ENCODE measurements at places on chromosomes 2 and 18. TPM values are rescaled to one million over a fixed set of nuclear protein-coding genes. Genes with fewer than 3 reads are reported as not detected.

QPCT gene
- 12.2 TPM for total RNA-seq

SMAD2 gene
- 95.1 TPM for total RNA-seq

PTGR3 gene
- total RNA-seq, result 43.1 TPM

DTNA gene
- total RNA-seq, result 280 TPM

MAP3K19 gene
- 0.89 TPM for total RNA-seq

DOK1 gene
- 5.5 TPM for total RNA-seq

CFAP65 gene
- 1.00 TPM for total RNA-seq

PLGLB2 gene
- 11.4 TPM for total RNA-seq

STARD6 gene
- total RNA-seq, result not detected

HOXD4 gene
- not detected for total RNA-seq

FRZB gene
- 5.2 TPM for total RNA-seq

GPR155 gene
- 59.2 TPM for total RNA-seq

FEV gene
- total RNA-seq, result 0.23 TPM
